ENCODE measurements at places on chromosomes 7 and 10. TPM values are rescaled to one million over a fixed set of nuclear protein-coding genes. Genes with fewer than 3 reads are reported as not detected.

DNA sequence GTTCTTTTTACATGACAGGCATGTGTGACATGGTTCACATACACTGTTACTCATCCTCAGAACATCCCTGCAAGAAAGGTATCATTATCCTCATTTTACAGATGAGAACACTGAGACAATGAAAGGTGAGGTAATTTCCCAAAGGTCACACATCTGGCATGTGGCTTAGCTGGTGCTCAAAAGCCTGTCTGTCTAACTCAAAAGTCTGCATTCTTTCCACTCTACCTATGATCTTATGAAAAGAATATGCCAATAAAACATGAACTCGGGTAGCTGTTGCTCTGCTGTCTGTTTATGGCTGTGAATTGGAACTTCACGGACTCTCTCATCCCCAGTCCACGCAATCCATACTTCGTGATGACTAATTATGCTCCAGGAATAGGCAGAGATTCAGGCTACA lies 79.0 kb upstream of the ODAD2 start:
- no peaks in the 10 kb centered on the region for H3K4me1 ChIP-seq
- H3K4me3 ChIP-seq: no peak overlapping the region
- no peak overlapping the region for H3K27ac ChIP-seq
- no peak for DNase-seq
- H3K27me3 ChIP-seq: no peaks in the 10 kb centered on the region
- no peaks in the 10 kb centered on the region for H3K36me3 ChIP-seq

DNA sequence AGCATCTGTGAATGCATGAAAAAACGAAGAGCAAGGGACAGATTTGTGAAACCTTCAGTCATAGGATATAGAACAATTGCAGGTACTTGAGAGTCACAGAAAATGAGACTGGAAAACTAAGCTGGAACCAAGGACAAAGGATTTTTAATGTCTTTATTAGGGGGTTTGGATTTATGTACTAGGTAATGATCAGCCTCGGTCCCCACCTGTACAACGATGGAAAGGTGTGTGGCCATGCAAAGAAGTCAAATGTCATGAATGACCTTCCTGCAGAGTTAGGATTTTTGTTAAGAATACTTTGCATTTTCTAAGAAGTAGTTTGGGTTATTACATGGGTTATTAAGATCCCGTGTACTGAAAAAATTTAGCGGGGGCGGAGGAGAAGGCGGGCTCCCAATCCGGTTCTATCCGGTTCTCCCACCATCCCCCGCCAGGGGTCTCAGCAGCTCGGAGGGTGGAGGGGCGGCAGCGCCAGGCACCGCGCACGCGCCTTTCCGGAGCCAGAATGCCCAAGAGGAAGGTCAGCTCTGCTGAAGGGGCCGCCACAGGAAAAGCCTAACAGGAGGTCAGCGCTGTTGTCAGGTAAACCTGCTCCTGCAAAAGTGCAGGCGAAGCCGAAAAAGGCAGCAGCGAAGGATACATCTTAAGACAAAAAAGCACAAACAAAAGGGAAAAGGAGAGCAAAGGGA lies 327.5 kb upstream of the PLXDC2 start:
- DNase-seq: no peak
- H3K36me3 ChIP-seq: no peaks in the 10 kb centered on the region
- H3K4me1 ChIP-seq: no peaks in the 10 kb centered on the region

DNA sequence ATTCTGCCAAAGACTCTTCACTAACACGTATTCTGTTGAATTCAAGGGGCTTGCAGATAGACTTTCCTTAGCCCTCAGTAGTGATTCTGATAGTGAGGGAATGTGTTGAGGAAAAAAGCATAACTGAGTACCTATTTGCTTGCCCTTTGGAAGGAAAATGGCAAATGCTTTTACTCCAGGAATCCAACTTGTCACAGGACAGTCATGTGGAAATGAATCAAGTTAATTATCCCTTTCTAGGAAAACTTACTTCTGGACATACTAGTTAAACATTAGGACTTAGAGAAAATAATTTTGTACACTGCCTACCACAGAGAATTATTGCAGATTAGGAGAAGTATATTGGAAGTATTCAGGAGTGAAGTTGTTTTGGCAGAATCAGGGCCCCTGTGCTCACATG lies 148.9 kb upstream of the SLC13A1 start:
- no peaks in the 10 kb centered on the region for H3K27me3 ChIP-seq
- no peaks in the 10 kb centered on the region for H3K4me1 ChIP-seq
- H3K27ac ChIP-seq: no peak overlapping the region
- DNase-seq: no peak
- H3K36me3 ChIP-seq: no peaks in the 10 kb centered on the region
- H3K4me3 ChIP-seq: no peak overlapping the region

- peaks cover 4% of the 10 kb centered on the region for H3K4me1 ChIP-seq
- H3K4me3 ChIP-seq: no peak overlapping the region
- no peak overlapping the region for H3K27ac ChIP-seq
- H3K36me3 ChIP-seq: no peaks in the 10 kb centered on the region
These were observed 39.6 kb upstream of the CNPY1 start for GRCh38 chr7:155585951-155586350.

GRCh38 chr7:93530701-93531100 lies 43.8 kb downstream of the CALCR start:
- no peak overlapping the region for H3K27ac ChIP-seq
- no peak overlapping the region for H3K4me3 ChIP-seq
- DNase-seq: no peak

DNA sequence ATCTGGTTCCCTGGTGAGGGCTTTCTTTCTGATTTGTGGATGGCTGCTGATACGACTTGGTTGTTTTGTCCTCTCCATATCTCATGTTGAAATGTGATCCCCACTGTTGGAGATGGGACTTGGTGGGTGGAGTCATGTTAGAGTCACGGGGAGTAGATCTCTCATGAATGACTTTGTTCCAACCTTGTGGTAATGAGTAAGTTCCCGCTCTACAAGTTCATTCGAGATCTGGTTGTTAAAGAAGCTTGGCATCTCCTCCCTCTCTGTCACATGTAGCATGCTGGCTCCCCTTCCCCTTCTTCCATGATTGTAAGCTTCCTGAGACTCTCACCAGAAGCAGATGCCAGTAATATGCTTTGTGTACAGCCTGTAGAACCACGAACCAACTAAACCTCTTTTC lies 37.1 kb upstream of the NXPH1 start:
- H3K4me3 ChIP-seq: no peak overlapping the region
- no peaks in the 10 kb centered on the region for H3K4me1 ChIP-seq
- H3K27me3 ChIP-seq: no peaks in the 10 kb centered on the region
- H3K36me3 ChIP-seq: no peaks in the 10 kb centered on the region
- DNase-seq: no peak
- no peak overlapping the region for H3K27ac ChIP-seq

- peaks cover 29% of the 10 kb centered on the region for H3K4me1 ChIP-seq
- H3K27ac ChIP-seq: peak overlapping the region; percentile 95
- peak overlapping the region; percentile 88 for H3K4me3 ChIP-seq
- no peak for DNase-seq
- peaks cover 16% of the 10 kb centered on the region for H3K36me3 ChIP-seq
These were observed 624 bp upstream of the ZNF783 start for GRCh38 chr7:149261316-149261828.

DNA sequence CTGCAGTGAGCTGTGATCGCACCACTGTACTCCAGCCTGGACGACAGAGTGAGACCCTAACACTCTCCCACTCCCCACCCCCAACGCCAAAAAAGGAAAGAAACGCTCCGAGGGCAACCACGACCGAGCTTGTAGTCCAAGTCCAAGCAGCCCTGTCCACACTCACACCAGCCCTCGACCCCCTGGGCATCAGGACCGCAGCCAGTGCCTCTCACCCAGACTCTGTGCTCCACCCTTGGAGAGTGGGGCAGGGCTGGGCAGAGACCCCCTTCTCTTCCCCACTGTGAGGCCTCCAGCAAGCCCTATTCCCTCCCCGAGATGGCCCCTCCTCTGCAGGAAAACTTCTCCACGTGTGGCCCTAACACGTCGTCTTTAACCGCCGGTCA lies 82.6 kb downstream of the FOXL3 start:
- H3K36me3 ChIP-seq: no peaks in the 10 kb centered on the region
- no peak for DNase-seq
- no peak overlapping the region for H3K27ac ChIP-seq
- H3K4me1 ChIP-seq: no peaks in the 10 kb centered on the region
- no peak overlapping the region for H3K4me3 ChIP-seq
- no peaks in the 10 kb centered on the region for H3K27me3 ChIP-seq

DNA sequence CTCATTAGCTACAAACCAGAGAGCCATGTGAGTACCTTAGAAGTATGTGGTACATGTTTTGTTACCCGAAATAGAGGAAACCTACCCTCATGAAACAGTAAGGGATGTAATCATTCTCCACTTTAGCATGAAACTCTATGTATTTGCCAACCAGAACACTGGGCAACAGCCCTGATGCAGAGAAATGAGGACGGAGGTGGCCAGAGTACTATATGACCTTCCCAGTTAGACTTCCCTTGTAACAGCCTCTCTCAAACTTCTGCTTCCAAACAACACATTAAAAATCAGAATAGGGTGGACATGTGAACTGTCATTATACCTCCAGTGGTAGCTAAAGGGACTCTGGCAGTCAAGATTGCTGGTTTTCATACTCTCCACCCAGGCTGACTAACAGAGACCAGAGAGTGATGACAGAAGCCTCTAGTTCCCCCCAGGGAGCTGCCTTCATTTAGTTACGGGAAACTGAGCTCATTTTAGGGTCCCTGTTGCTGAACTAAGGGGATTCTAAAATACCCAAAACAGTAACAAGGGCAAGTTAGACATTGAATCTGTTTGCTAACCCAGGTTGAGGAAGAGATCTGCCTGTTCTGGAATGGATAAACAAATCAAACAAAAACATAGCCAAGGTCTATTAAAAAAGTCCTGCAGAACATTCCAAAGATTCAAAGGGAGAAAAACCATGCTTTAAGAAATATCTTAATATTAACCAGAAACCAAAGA lies 83.1 kb downstream of the VPS41 start:
- H3K4me1 ChIP-seq: no peaks in the 10 kb centered on the region
- no peaks in the 10 kb centered on the region for H3K27me3 ChIP-seq
- no peak overlapping the region for H3K27ac ChIP-seq
- H3K4me3 ChIP-seq: no peak overlapping the region
- peaks cover 3% of the 10 kb centered on the region for H3K36me3 ChIP-seq
- no peak for DNase-seq

DNA sequence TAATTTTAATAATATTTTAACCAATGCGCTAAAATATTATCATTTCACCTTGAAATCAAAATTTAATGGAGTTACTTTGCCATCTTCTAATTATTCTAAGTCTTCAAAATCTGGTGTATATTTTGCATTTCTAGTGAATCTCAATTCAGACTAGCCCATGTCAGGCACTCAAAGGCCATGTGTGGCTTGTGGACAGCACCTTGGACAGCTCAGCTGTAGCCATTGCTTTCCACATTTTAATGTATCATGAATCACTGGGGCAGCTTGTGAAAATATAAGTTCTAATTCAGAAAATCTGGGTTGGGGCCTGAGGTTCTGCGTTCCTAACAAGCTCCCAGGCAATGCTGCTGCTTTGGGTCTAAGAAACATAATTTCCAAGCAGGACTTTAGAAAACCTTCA lies 57.2 kb downstream of the MGAM2 start:
- H3K27ac ChIP-seq: no peak overlapping the region
- no peaks in the 10 kb centered on the region for H3K4me1 ChIP-seq
- no peak overlapping the region for H3K4me3 ChIP-seq
- no peak for DNase-seq
- H3K27me3 ChIP-seq: no peaks in the 10 kb centered on the region
- no peaks in the 10 kb centered on the region for H3K36me3 ChIP-seq

- no peaks in the 10 kb centered on the region for H3K36me3 ChIP-seq
- DNase-seq: no peak
- H3K4me3 ChIP-seq: no peak overlapping the region
- no peaks in the 10 kb centered on the region for H3K27me3 ChIP-seq
- no peaks in the 10 kb centered on the region for H3K4me1 ChIP-seq
- no peak overlapping the region for H3K27ac ChIP-seq
These were observed 46.5 kb downstream of the TFEC start for GRCh38 chr7:115984105-115984504.

- no peak for DNase-seq
- no peaks in the 10 kb centered on the region for H3K36me3 ChIP-seq
- H3K27ac ChIP-seq: no peak overlapping the region
- H3K4me3 ChIP-seq: no peak overlapping the region
These were observed 118.3 kb downstream of the CCDC71L start for GRCh38 chr7:106542550-106543220.

- H3K27me3 ChIP-seq: peaks cover 2% of the 10 kb centered on the region
- no peaks in the 10 kb centered on the region for H3K4me1 ChIP-seq
- no peak overlapping the region for H3K4me3 ChIP-seq
These were observed 13.5 kb downstream of the LRMDA start for GRCh38 chr10:75444781-75445386.

DNA sequence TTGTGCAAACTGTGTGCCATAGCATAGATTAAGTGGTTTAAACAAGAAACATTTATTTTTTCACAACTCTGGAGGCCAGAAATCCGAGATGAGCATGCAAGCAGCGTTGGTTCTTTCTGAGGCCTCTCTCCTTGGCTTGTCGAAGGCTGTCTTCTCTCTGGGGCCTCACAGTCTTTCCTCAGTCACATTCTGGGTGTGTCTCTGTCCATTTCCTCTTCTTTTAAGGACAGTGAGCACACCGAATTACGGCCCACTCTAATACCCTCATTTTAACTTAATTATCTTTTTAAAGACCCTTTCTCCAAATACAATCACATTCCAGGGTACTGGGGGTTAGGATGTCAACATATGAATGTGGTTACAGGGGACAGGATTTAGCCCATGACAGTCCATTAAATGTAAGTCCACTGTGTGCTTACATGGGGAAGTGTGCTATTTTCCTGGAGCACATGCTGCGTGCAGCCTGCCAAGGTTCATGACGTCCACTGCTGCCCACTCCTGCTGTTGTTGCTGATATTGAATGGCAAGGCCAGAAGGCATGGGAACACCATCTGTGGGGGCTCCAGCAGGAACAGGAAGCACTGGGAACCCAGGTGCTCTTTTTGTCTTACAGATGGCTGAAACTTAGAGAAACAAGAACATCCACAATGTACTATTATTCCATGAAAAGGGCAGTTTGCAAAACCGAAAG lies 365.5 kb downstream of the GALNT17 start:
- H3K4me1 ChIP-seq: no peaks in the 10 kb centered on the region
- H3K4me3 ChIP-seq: no peak overlapping the region
- no peak for DNase-seq
- H3K27ac ChIP-seq: no peak overlapping the region
- no peaks in the 10 kb centered on the region for H3K27me3 ChIP-seq
- H3K36me3 ChIP-seq: no peaks in the 10 kb centered on the region

- peak overlapping the region; percentile 92 for H3K27ac ChIP-seq
- peaks cover 17% of the 10 kb centered on the region for H3K4me1 ChIP-seq
- H3K4me3 ChIP-seq: peak overlapping the region; percentile 28
- peaks cover 6% of the 10 kb centered on the region for H3K27me3 ChIP-seq
- peak; percentile 34 for DNase-seq
These were observed 94.0 kb downstream of the ADARB2 start for GRCh38 chr10:1643161-1643907.

The ADAMTS14 gene
- 0.21 TPM for total RNA-seq

The SORBS1 gene
- total RNA-seq: 0.73 TPM

The SPACDR gene
- total RNA-seq: 2.9 TPM

The ZMIZ1 gene
- 67.8 TPM for total RNA-seq

The FFAR4 gene
- total RNA-seq: not detected

The ARID5B gene
- 65.1 TPM for total RNA-seq

The UTF1 gene
- 0.17 TPM for total RNA-seq

The GPR37 gene
- not detected for total RNA-seq

The PRSS37 gene
- total RNA-seq: not detected

The CPA2 gene
- not detected for total RNA-seq
